ENCODE measurements at places on chromosomes 2 and 18.

- DNase-seq: no peak
These were observed 70.6 kb downstream of the NRP2 start for GRCh38 chr2:205752924-205753323.

- no peak for DNase-seq
These were observed 465.4 kb downstream of the ZNF804A start for GRCh38 chr2:185063761-185064160.

GRCh38 chr2:150859162-150859561 is 371.7 kb upstream of the RND3 start:
- DNase-seq: no peak

DNA sequence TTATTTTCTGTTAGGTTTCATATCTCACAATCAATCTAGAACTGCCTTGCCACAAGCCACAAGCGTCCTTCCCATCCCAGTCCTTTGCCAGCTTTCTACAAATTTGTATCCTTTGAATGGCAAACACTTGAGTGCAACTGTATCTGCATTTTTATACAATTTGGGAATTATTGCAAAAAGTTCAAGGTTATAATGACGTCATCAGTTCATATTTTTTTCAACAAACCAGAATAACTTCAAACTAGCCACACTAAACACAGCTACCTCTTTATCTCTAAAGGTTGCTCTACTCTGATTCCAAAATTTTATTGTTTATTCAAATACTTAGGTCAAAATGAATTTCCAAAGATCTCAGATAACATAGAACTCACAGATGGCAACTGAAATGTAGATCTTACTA is 877.1 kb downstream of the TMEM182 start:
- no peak for DNase-seq

DNA sequence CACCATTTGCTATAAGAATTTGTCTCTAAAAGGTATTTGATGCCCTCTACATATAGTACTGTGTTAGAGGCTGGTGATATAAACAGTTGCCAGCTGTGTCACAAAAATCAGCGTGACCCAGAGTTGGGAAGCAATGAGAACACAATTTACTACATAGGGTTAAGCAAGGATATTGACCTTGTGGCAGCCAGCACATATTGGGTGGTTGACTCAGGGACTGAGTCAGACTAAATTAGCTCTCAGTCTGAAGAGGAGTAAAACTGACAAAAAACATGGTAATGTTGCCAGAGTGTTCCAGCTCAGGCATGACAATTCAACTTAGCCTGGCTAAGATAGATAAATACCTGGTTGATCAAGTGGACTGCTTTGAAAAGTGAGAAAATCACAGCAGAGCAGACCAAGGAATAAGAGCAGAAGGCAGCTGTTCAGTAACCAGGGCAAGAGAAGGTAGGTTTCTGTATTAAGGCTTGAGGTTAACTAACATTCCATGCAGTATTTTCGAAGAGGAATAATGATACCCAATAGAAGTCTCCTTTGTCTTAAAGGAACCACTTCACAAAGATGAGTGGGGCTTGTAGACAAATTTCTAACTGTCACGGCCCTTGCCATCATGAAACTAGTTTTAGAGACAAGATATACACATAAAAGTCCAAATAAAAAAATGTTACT is 108.2 kb upstream of the ERBB4 start:
- no peak for DNase-seq

DNA sequence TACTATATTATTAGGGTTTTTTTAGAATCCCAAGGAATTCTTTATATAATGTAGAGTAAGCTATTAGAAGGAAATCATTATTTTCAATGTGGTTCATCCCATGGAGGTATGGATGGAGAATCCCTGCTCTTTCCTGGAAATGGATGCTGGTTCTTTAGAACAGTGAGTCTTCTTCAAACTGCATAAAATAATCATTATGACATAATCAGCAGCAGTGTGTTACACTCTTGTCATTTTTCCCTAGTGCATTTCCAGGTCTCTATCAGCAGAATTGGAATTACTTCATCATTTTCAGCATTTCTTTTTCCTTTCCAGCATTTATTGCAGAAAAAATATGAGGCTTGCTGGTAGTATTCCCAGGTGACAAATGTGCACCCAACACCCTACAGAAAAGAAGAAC is 168.1 kb downstream of the ETAA1 start:
- no peak for DNase-seq

- no peak for DNase-seq
These were observed 28.0 kb downstream of the MRO start for GRCh38 chr18:50791599-50792438.

GRCh38 chr2:112161431-112162145 is 23.4 kb downstream of the FBLN7 start:
- DNase-seq: no peak

- no peak for DNase-seq
These were observed 13.7 kb downstream of the NGEF start for GRCh38 chr2:232999354-232999753.

DNA sequence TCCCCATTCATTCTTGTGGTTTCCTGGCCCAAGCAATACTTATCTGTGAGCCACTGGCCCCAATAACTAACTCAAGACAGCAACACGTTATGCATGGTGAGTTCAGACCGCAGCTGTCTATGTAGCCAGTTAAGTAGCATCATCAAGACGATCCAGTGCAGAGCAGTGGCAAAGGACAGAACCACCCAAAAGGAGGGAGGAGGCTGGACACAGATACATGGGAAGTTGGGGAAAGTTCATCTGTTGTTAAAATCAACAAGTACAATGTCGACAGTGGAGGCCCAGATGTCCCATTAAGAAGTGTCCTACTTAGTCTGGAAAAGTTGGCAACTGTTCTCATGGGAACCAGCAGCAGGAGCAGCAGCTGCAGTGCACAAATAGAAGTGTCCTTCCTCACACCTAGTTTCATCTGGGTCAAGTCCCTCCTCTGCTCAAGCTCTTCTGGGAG is 106.9 kb upstream of the THOC1 start:
- DNase-seq: no peak

DNA sequence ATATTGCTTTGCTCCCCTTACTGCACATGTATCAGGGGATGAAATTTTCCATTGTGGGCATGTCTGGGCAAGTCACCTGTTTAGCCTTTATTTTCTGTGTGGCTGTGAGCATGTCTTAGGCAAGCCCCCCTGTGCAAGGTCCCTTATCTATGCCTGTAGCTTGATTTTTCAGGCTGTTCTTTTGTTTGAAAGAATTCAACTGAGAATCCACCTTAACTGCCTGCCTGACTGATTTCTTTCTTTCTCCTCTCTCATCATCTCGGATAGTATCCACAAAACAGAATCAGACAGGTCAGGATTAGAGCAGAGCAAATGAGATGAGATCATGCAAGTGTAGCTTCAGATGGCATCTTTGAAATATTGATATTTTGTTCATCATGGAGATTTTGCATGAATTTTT is 1147.5 kb upstream of the ACVR2A start:
- DNase-seq: no peak

DNA sequence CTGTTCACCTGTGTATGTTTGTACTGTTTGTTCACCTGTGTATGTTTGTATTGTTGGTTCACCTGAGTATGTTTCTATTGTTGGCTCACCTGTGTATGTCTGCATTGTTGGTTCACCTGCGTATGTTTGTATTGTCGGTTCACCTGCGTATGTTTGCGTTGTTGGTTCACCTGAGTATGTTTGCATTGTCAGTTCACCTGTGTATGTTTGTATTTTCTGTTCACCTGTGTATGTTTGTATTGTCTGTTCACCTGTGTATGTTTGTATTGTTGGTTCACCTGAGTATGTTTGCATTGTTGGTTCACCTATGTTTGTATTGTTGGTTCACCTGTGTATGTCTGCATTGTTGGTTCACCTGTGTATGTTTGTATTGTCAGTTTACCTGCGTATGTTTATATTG is 14.6 kb downstream of the ADI1 start:
- DNase-seq: no peak

DNA sequence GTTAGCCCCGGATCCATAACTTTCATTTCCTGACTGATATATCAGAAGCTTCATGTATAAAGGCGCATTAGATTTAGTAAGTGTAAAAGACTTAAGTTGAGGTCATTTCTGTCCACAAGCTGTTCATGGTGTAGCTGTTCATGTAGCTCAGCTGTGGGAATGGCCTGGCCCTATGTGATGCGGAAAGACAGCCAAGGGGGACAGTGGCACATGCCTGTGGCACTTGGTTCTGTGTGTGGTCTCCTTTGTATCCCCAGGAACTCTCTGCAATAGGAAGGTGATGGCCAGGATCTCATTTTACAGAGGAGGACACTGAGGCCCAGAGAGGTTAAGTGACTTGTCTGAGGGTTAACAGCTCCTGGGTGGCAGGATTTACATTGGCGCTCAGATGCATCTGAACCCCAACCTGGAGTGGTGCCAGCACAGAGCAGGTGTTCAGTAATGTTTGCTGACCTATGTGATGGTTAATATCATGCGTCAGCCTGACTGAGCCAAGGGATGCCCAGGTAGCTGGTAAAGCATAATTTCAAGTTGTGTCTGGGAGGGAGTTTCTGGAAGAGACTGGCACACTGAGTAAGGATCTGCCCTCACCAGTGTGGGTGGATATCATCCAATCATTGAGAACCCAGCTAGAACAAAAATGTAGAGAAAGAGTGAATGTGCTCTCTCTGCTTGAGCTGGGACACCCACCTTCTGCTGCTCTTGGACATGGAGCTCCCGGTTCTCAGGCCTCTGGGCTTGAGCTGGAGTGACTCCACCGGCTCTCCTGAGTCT is 25.4 kb downstream of the HPCAL1 start:
- DNase-seq: no peak

GRCh38 chr18:907115-907884 is 2.6 kb downstream of the ADCYAP1 start:
- peak; percentile 17 for DNase-seq

DNA sequence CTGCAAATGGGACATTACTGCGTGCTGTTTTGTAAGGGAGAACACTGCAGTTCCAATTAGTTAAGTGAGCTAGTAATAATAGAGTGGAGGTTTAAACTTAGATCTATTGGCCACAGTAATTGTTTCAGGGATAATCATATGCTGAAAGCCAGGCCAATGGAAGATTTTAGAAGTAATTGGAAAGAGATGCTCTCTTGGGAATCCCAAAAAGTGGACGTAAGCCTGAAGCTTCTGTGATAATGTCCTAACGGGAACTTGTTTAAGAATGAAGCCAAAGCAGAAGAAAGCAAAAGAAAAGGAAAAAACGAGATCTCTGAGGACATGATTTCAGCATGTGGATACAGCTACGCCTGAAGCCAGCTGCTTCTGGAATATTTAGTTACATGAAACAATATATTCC is 594.6 kb downstream of the SLC4A3 start:
- no peak for DNase-seq

- DNase-seq: no peak
These were observed 26.8 kb downstream of the YES1 start for GRCh38 chr18:785242-785641.

GRCh38 chr2:41707790-41708451 is 339.9 kb upstream of the PKDCC start:
- no peak for DNase-seq

DNA sequence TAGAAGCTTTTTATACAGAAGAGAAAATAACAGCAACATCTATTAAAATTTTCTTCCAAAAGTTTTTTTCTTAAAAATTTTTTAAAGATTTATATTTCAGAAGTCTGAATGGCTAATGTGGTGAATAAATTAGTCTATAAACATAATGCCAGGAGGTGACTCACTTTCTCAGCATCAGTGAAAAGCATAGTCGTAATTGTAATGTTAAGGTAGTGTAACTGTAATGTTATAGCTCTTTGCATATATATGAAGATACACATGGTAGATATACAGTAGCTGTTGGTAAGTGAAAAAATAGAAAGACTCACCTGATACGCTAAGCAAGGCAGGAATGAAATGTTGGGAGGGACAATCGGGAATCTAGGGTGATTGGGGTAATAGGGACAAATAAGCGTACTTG is 5.5 kb downstream of the TIMM21 start:
- DNase-seq: no peak

GRCh38 chr2:65800998-65801397 is 368.6 kb upstream of the SPRED2 start:
- DNase-seq: no peak

DNA sequence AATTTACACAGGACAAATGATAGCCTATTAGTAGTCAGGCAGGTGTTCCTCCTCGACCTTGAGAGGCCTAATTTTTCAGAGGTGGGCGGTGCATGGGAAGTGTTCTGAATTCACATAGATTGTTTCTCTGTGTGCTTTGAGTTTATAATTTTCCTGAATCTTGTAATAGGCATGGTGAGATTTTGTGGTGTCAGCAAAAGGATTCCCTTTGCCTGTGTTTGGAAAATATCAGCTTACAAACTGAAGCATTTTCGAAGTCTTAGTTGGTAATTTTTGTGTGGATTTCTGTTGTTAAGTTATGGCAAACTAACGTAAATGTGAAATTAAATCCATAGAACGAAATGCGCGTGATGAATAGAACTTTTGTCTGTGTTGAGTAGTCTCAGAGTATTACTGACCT is 194.0 kb upstream of the RBMS1 start:
- no peak for DNase-seq

DNA sequence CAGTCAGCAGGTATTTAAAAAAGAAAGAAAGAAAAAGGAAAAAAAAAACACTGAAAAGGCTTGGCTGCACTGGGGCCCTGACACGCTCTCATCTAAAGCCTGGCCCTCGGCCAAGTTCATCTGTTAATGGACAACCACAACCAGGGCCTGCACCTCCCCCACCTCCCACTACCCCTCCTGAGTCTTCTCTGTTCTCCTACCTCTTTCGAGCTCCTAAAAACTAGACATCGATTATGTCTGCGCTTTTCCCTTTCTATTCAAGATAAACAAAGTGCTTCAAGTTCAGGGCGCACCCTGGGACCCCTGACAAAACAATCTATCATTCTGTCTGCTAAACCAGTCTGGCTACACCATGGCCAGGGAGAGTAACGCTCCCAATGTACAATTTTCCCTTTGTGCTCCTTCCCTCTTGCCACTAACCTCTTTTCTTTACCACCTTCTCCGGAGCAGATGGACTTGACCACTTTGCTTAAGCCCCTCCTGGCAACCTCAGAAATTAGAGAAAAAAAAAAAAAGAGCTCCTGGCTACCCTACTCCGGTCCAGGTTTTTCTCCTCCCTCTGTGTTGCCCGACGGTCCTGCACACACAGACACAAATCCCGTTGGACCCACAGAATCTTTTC is 22.7 kb downstream of the BCL11A start:
- no peak for DNase-seq

DNA sequence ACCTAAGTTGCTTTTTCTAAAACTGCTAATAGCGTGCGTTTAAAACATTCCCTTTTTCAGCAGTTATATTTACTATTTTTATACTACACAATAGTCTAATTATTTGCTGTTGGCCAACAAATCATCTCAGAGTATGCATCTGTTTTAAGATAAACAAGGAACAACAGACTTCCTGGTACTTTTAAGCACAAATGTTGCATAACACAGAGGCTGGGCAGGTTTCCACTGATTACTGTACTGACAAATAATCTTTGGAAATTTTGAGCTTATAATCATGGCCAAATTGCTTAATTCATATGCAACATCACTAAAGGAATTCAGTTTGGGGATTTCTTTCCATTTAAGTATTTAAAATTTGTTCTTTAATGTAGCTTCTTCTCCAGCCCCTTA is 737.4 kb upstream of the SALL3 start:
- no peak for DNase-seq

- no peak for DNase-seq
These were observed 1.2 kb downstream of the GATA6 start for GRCh38 chr18:22170421-22171257.

Data from stimulated activated CD8-positive, alpha-beta memory T cell treated with anti-CD3 and anti-CD28 coated beads, Interleukin-2, amount 100 ng/mL, for 48 hours (primary cell).